ENCODE measurements at places on chromosomes 1 and 21.

DNA sequence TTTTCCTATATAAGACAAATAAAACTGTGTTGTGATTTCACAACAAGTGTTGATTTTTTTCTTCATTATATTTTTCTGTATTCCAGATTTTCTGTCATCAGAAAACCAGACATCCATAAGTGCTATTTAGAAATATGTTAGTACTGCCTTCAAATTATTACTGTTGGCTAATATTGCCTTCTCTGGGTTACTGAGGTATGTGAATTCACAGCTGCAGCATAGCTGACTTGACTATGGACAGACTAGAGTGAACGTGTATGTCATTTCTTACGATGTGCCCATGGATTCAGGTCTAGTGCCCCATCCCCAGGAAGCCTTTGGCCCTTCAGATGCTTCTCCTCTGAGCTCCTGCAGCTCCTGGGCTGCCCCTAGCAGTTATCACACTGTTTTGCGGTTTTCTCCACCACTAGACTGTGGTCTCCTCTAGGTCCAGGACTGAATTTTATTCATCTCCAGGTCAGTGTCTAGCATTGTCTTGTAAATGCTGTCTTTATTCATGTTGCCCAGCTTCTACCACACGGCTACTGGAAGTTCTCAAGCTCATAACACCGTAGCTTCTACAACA, 118.5 kb downstream of the FGGY start:
- no peak for DNase-seq

- no peak for DNase-seq
Measured at GRCh38 chr1:64302971-64303370, 99.5 kb downstream of the UBE2U start.

DNA sequence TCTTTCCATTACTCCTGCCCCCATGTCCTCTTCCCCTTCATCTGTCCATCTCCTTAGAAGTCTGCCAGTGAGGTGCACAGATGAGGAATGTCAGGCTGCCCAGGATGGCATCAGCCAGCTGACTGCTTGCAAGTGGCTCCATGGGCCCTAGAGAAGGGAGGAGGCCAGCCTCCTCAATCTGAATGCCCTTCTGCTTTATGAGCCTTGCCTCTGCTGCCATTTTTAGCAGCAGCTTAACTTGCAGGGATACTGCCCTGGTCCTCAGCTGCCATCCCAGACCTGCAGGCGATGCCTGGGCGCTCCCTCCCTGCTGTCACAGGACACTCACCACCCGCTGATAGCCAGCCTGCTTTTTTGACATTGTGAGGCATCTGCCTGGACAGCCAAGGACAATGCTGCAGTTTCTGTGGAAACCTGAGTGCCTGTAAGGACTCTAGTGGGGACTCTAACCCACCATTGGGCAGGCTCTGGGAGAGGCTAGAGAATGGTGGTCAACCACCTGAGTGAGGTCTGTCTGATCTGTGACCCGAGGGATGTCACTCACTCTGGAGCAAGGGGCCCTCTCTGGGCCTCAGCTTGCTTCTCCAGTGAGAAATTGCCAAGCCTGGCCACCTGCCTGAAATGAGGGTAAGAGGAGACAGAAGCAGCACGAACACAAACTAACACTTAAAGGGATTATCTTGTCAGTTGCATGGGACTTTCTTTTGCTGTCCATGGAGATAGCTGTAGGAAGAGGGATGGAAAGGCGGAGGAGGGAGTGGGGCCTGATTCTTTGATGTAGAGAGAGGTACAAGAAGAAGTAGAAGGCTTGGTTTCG, 185.0 kb downstream of the MIS18A start:
- no peak for DNase-seq

GRCh38 chr1:44596511-44596910, 77.8 kb downstream of the TMEM53 start:
- no peak for DNase-seq

DNA sequence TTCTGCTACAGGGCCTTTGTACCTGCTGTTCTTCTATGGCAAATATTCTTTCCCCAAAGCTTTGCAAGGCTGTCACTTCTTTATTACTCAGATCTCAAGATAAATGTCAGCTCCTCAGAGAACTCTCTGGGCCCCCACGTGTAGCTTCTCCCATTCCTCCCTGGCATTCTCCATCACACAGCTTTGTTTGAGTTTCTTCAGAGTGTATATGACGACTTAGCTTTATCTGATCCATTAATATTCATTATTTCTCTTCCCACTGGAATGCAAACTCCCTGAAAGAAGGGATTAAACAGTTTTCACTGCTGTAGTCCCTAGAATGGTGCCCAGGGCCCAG, 174.6 kb upstream of the EDN2 start:
- no peak for DNase-seq

GRCh38 chr1:98500324-98500723, 161.2 kb upstream of the SNX7 start:
- DNase-seq = no peak

DNA sequence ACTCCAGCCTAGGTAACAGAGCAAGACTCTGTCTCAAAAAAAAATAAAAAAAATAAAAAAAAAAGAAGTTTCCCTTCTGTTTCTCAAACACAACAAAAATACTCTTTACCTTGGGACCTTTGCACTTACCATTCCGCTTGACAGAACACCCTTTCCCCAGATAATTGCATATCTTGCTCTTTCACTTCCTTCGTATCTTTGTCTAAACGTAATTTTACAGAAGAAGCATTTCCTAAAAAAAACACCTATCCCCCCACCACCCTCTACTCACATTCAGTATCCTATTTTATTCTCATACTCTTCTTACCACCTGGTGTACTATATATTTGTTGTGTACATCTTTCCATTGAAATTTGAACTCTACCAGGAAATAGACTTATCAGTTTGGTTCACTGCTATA, 32.7 kb downstream of the ASH1L start:
- no peak for DNase-seq

DNA sequence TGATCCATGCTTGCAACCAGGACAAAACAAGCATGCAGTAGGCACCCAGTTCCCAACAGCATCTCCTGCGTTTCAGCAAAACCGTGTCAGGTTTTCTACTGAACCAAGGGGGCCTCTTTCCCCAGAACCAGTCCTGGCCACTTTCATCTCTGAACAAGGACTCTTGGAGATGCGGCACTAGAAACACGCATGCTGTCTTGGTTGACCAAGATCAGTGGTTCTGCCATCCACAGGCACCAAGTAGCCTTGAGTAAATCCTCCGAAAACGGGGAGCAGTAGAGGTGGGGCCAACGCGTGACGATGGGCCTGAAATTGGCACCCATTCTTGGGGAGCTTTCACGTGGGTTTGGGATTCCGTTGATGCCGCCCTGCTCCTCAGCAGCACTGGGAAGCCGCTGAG, 62.5 kb upstream of the AJAP1 start:
- DNase-seq = no peak

DNA sequence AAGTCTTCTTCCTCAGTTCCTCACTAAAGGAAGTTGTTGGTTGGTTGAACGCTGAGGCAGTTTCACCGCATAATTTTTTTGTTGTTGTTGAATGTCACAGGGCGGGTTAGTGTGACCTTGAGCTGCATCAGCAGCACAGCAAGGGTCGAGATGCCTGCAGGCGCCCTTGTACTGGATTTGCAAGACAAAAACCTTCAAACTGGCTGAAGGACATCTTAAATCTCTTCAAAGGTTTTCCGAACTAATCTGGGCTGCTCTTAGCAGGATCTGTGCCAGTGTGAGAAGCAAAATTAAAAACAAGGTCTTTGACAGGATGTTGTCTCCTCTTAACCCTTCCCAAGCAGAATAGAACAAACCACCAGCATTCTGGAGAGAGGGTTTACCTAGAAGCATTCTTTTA, 59.4 kb downstream of the NRIP1 start:
- peak; percentile 8 for DNase-seq

DNA sequence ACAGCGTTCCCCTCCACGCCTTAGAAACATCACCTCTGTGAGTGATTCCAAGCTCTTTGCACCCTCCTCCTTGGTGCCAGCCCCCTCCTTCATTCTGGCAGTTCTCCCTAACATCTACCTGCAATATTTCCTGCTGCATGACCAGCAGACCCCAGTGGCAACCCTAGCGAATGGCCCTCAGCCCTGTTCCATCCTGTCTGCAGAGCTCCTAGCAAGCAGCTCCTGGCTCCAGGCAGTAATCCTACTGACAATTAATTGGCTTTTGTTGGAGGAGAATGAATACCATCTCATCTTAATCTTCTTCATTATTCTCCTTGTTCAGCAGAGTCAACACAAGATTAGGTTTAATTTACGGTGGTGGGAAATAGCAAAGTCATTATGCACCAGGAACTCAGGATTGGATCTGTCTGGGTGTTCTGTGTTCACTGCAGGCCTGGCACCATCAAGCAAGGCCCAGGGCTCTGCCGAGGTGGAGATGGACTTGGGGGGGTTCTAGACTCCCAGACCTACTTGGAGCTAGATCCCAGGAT, 12.4 kb downstream of the FBXO2 start:
- no peak for DNase-seq

GRCh38 chr21:46622226-46622625, 13.2 kb upstream of the PRMT2 start:
- DNase-seq = no peak

- DNase-seq = no peak
Measured at GRCh38 chr1:210438928-210439841, 110.5 kb downstream of the HHAT start.

DNA sequence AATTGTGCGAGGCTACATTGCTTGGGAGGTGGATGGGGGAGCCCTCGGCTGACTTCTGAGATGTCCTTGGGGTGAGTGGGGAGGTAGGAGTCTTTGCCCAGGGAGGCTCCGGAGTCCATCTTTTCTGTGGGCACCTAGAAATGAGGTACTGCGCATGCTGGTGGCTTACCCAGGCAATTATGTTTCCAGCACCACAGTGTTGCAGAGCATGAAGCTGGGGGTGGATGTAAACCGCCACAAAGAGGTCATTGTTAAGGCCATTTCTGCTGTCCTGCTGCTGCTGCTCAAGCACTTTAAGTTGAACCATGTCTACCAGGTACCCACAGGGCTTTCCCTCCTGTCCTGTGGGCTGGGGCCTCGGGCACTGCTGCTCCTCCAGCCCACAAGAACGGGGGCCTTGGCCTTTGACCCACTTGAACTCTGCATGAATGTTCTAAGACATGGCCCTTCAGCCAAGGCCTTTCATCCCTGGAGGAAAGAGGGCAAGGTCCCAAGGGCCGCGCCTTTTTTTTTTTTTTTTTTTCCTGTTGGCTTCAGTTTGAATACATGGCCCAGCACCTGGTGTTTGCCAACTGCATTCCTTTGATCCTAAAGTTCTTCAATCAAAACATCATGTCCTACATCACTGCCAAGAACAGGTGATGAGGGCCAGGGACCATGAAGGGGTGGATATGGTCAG, 14.6 kb downstream of the STRIP1 start:
- DNase-seq = no peak
